ENCODE measurements at places on chromosomes 2 and 18.

DNA sequence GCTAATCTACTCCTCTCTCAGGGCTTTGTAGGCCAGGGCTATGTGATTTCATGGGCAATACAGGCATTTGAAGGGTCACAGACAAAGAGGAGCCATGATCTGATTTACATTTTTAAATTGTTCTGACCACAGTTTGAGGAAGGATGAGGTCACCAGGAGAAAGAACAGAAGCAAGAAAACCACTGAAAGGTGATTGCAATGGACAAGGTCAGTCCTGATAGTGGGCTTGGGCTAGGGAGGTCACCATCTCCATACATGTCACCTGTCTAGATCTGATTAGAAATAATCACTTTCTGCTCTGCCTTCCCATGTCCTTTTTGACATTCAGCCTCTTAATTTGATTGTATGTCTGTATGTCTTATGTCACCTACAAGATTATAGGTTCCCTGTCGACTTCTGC lies 248.9 kb upstream of the CWC22 start:
- DNase-seq: no peak

- DNase-seq: no peak
Measured at GRCh38 chr2:72141032-72141645, 6.5 kb downstream of the CYP26B1 start.

DNA sequence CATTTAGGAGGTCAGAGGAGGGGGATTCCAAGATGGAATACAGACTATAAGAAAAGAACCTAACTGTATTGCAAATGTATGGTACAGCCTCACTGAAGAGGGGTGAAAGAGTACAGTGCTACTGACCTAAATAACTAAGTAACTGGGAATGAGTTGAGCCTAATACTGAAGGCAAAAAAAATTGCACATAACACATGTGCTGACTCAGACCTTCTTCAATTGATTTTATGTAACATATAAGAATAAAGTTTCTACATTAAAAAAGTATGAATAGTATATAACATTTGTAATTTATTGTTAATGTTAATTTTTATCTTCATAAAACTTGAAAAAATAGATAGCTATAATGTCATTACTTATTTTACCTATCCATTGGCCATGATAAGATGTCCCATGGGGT lies 41.7 kb downstream of the MALT1 start:
- DNase-seq: no peak

DNA sequence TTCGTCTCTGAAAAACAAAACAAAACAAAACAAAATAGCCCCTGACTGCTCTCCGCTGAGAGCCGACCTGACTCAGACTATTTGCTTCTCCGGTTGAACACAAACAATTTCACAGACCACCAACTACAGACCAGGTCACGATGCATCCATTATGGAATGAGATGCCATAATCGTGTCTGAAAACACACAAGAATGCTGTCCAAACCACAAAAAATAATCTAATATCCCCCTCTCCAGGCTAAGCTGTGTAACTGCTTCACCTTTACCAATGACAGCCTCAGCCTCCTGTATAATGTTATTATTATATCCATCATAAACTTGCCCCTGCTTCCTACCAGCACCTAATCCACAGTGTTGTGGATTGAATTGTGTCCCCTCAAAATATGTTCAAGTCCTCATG lies 114.7 kb downstream of the DNAH6 start:
- peak; percentile 47 for DNase-seq

DNA sequence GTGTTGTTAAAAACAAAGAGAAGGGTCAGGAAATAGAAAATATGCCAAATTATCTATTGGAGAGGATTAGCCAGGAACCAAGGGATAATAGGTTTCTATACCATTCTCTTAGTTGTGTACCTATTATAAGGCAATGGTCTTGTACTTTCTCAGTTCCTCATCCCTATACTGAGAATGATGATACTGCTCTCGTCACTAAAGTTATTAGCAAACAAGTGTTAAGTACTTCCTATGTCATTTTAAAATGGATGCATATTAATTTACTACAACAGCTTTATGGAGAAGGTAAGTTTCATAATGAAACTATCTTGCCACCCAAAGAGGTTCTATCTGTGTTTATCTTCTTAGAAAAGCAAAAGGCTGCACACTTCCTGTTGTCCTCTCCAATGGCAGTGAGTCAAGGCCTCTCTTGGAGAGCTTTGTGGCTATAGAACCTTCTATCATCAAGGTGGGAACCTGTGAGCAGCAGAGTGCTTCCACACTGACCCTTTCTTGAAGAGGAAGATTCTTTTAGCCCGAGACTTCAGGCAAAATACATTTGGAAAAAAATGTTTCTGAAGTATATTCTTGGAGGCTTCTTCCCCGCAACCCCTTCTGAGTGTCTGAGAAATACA lies 460.7 kb upstream of the FANCL start:
- no peak for DNase-seq

- no peak for DNase-seq
Measured at GRCh38 chr2:196372811-196373664, 201.7 kb upstream of the STK17B start.

DNA sequence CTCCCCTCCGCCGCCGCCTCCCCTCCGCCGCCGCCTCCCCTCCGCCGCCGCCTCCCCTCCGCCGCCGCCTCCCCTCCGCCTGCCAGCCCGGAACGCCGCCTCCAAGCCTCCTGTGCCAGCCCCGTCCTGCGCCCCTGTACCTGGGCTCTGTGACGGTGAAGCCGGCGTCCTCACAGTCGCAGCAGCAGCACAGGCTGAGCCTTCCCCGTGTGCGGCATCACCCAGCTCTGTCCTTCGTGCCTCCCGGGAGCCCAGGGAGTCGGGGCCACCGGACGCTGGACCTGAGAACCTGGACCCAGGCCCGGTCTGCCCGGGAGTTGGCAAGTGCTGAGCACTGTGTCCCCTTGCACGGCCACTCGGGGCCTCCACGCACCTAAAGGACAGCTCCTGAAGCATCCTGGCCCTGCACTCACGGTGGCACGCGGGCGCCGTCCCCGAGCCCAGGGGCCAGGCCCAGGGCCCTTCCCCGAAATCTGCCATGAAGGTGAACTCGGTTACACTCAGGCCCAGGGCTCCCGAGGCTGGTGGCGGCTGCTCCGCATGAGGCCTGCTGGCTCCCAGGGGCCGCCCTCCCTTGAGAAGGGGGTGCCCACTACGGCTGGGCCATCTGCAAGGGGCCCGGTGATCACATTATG lies 32.9 kb downstream of the RTP5 start:
- DNase-seq: no peak

GRCh38 chr2:217743966-217744761 lies 258.6 kb downstream of the TNS1 start:
- no peak for DNase-seq

DNA sequence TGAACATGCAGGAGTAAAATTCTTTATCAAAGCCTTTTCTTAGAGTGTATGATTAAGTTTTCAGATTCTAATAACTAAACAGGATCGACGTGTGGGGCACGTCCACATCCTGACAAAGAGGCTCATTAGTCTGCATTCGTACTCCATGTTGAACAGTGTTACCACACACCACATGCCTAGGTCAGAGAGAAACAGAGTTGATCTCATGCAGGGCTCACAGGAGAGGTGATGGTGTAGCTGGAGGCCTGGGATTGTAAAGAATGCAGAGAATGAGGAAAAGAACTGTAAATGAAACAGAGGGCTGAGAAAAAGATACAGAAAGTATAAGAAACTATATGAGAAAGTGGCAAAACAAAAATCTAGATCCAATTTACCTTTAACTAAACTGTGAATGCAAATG lies 632.5 kb downstream of the BCL11A start:
- no peak for DNase-seq

DNA sequence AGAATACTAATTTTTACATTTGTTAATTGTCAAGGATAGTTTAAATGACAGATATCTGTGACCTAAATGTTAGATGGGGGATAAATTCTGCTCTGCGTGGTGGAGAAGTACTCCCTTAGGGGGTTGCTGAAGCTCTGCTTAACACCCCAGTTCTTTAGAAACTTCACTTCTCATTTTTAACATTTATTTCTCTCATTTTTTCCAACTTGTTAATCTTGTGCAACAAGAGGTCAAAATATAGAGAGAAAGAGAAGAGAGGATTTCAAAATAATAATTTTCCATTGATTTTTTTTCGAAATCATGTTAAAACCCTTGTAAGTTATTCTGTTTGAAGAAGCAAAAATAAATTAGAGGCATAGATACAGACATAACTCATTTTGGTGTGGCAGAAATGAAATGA lies 61.3 kb upstream of the SLC8A1 start:
- no peak for DNase-seq

DNA sequence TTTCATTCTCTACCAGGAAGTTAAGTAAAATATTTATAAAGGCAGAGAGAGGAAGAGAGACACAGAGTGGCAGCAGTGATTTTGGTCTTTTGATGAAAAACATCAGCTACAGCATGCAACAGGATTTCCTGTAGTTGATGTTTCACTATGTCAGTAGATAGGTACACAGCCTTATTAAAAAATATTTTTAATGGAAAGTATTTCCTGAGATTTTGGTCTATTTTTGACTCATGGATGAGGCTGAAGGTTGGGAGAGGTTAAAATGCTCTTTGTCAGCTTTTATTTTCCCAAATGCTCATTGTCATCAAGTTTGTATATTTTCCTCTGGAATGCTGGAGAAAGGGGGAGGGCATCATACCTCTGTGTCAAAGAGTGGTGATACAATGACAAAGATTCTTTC lies 1112.5 kb downstream of the CBLN2 start:
- DNase-seq: no peak

GRCh38 chr2:181972431-181973170 lies 13.1 kb upstream of the PPP1R1C start:
- no peak for DNase-seq

DNA sequence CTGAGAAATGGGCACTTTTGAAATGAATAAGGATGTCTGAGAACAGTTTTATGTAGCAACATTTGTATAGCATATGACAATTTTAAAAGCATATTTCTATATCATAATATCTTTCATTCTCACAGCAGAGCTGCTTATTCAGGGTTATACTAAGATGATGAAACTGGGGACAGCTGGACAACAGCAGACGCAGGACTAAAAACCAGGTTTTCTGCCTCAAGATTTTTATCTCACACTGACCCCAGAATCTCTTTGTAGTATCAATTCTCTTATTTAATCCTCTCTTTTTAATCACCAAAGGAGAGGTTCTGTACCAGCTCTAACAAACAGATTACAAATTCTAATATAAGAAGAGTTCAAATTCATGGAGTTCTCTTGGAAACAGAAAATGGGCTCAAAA lies 74.2 kb upstream of the TFCP2L1 start:
- no peak for DNase-seq

GRCh38 chr2:217445723-217446122 lies 557.1 kb downstream of the TNS1 start:
- DNase-seq: no peak

DNA sequence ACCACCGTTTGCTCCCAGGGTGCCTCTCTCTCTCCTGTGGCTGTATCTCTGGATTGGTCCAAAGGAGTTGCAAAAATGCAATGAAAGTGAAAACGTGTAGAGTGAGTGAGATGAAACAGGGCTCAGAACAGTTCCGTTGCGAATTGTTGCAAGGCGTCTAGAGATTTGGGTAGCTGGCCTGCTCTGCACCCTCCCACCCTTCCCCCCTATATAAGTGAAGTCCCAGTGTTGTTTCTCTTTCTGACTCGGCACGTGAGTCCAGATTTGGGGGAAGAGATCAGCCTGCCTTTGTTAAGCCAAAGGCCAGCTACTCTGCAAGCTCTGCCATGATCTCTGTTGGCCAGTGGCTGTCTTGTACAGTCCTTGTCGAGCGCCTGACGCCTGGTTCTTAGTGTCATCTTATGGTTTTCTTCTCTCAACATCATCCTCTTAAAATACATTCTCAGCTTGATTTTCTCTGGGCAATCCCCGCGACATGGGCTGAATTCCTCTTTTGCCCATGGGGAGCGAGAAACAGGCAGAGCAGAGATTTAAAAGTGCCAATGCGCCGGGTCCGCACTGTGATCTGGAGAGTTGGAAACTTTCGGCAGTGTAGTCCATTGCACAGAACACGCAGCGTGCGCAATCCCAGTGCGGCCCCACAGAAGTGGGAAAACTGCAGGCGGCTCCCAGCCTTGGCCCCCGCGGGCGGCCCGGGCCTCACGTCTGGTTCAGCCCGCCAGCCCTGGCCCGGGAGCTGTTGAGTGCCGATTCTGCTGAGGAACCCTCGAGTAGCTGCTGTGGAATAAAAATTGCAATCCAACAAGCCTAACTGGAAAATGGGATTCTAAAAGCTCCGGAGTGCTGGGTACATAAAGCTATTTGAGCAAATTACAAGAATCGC lies 9.3 kb downstream of the MEIS1 start:
- no peak for DNase-seq

DNA sequence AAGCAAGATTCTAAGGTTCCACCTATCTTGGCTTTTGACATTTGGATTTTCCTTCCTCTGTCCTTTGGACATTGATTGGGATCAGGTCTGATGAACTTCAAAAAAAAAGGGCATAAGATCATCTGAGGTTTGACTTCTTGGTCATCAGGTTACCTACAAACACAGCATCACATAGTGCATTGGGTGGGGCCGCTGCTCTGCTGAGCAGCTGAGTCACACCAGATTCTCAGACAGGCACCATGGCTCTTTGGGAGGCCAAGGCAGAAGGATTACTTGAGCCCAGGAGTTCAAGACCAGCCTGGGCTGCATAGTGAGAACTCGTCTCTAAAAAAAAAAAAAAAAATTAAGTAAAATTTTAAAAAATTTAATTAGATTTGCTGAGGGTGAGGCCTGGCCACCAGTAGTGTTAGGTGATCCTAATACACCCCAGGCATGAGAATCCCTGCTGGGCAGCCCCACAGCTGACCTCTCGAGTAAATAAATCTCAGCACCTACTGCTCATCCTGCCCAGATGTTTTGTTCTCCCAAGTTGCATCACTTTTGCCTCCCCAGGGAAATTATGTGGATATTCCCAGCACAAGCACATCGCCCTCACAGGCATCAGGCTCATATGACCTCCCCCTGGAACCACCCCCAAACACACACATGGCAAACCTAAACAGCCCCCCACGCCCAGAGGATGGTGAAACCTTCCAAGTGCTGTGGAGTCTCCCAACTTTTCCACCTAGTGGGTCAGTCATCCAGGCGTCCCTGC lies 5.3 kb downstream of the MLPH start:
- DNase-seq: no peak

- no peak for DNase-seq
Measured at GRCh38 chr2:100821255-100821910, 1.4 kb downstream of the NPAS2 start.

GRCh38 chr18:41569867-41570266 lies 385.2 kb upstream of the PIK3C3 start:
- no peak for DNase-seq

DNA sequence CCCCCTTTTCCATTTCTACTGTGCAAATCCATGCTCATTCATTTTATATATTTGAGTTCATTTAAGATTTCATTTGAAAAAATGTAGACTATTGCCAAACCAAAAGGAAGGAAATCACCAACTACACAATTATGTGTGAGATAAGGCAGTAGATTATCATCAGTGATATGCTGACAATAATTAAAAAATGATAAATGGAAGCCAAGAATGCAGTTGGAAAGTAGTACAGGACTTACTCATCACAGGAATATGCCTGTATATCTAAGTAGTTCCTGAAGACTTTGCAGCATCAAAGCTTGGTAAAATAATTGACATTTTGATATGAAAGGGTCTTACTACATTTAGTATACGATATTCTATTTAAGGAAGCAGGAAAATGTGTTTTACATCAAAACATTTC lies 166.1 kb upstream of the OTX1 start:
- no peak for DNase-seq

- DNase-seq: no peak
Measured at GRCh38 chr18:13589943-13590342, 136.4 kb downstream of the FAM210A start.
